ENCODE measurements at places on chromosomes 16 and 17.

- DNase-seq: peak; percentile 96
These were observed 792 bp downstream of the TMEM231 start for GRCh38 chr16:75555213-75555706.

GRCh38 chr17:68539548-68540467, 27.6 kb downstream of the PRKAR1A start:
- DNase-seq: peak; percentile 64

DNA sequence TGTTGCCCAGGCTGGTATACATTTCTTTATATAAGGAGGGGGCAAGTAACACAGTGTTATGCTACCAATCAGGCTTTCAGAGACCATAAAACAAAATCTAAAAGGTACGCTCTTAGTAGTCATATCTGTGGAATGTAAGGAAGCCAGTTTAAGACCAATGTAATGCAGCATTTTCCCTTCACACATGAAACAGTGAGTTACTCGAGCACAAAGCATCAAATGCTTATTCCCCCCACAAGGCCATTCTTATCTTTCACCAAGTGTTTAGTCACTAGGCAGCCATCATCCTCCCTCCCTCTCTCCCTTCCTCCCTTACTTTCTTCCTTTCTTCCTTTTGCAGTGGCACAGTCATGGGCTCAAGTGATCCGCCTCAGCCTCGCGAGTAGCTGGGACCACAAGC, 12.8 kb downstream of the HMOX2 start:
- no peak for DNase-seq

DNA sequence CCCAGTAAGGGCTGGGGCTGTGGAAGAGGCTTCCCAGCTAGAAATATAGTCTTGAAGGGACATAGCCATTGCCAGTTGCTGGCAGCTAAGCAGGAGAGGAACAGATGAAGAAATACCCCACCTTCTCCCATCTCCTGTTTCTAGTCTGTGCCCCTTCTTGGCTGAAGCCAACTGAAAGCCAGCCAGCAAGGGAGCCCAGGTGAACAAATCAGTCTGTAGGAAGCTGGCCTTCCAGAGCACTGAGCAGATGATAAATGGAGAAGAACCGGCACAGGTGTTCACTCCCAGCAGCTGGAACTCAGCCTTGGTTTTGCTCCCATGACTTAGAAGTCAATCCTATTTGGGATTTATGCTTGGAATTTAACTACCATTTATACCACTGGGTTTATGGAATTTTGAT, 69.2 kb upstream of the DHX40 start:
- peak; percentile 44 for DNase-seq

DNA sequence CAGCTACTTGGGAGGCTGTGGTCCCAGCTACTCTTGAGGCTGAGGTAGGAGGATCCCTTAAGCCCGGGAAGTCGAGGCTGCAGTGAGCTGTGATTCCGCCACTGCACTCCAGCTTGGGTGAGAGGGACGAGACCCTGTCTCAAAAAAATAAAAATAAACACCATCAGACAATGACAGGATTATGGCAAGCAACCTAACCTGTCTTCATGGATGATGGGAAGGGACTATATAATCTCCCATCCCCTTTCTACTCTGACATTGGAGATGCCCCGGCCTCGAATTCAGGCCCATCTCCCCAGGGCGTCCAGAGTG, 893 bp downstream of the TRIM25 start:
- no peak for DNase-seq

DNA sequence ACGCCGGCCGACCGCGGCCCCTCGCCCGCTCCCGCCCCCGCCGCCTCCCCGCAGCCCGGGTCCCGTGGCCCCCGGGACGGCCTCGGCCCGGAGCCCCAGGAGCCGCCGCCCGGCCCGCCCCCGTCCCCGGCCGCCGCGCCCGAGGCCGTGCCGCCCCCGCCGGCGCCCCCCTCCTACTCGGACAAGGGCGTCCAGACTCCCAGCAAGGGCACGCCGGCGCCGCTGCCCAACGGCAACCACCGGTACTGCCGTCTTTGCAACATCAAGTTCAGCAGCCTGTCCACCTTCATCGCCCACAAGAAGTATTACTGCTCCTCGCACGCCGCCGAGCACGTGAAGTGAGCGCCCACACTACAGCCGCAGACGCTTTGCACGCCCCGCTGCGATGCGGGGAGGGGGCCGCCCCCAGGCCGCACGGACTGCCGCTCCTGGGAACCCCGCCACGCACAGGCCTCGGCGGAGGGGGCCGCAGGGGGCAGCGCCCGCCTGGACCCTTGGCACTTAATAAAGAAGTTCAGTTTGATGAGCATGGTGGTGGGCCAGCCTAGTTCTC, 35.5 kb upstream of the ZC3H18 start:
- DNase-seq: no peak

- no peak for DNase-seq
These were observed 24.2 kb downstream of the CACNA1G start for GRCh38 chr17:50584749-50585148.

DNA sequence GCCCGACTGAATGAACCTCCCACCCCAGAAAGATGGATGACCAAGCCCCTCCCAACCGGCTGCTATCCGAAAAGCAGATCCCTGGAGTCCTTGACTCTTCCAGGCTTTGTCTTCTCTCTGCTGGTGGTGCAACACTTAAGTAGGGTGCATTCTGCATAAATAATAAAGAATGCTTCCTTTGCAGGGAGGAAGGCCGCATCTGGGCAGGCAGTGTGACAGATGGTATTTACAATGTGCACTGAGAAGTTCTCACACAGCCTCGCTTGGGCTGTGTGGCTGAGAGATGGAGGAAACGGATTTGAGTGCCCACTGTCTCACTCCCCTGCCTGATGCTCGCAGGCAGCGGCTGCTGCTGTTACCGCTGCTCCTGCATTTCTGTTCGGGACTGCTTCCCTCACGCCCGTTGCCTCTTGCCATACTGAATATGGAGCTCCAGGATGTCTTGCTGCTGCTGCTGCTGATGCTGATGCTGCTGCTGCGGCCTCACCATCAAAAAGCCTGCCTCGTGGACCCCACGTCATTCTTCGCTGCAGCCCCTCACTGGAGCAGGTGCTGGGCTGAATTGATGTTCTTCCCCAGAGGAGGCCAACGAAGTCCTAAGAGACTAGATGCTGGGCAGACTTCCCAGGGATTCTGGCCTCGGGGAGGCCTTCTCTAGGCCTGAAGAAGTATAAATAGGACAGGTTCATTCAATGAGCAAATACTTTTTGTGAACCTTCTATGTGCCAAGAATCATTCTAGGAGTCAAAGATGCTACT, 7.1 kb upstream of the RHBDL3 start:
- no peak for DNase-seq

GRCh38 chr16:25013751-25014499, 1.2 kb downstream of the ARHGAP17 start:
- DNase-seq: peak; percentile 38

GRCh38 chr17:17114592-17115225, 72.5 kb downstream of the MPRIP start:
- no peak for DNase-seq

- DNase-seq: no peak
These were observed 64.5 kb downstream of the MGAT5B start for GRCh38 chr17:76932402-76933333.

GRCh38 chr17:29618272-29619065, 4.2 kb downstream of the CORO6 start:
- no peak for DNase-seq

GRCh38 chr17:44842748-44843147, 4.9 kb upstream of the HIGD1B start:
- DNase-seq: peak; percentile 60

DNA sequence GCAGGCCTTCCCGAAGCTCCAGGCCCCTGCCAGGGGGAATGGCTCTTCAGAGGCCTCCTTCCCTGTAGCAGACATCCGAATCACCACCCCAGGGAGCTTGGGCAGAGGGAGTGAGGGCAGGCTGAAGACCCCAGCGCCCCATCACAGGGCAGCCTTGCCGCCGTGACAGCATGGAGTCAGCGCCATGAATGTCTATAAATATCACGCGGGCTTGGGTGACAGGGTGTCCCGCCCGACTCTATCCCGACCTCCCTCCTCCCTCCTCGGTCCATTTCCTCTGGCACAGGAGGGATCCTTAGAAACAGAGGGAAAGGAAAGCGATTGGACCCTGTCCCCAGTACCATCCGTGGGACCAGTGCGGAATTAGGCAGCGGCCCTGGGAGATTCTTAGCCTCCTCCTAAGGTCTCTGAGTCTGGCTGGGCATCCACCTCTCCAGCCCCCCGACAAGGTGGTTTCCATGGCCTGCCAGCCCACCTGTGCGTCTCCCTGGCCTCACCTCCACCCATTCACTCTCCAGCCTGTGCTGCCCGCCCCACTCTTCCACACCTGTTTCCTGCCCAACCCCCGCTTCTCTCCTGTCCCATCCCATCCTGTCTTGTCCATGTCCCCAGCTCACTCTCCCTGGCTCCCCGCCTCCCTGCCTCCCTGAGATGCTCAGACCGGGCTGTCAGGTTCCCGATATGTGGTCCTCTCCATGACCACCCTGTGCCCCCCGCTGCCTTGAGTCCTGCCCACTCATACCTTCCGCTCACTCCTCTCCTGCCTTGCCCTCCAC, 5.1 kb downstream of the ATP2A1 start:
- DNase-seq: no peak

DNA sequence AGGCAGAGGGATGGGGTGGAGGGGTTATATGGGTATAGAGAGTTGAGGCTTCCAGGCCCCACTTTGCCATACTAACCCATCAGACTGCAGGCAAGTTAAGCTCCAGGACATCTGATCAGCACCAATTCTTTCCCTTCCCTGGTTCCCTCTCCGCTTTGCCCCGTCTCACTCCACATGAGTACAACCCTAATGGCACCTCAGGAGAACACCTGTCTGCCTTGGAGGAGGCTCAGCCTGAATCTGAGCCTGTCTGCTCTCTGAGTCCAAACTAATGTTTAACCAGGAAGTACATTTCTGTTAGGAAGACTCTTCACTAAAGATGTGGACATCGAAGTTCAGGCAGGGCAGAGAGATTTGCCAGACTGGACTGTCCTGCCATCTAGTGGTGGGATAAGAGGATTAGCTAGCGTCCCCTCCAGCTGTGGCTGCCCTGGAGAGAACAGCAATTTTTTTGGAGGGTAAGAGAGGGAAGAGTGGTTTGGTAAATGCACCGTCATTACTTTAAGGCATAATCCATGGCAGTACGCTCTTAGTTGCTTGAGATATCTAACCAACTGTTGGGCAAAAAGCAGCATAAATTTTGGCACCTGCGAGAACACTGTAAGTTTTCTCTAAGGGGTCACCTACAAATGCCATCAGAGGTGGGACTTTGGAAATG, 29.2 kb upstream of the LRRC75A start:
- peak; percentile 95 for DNase-seq

DNA sequence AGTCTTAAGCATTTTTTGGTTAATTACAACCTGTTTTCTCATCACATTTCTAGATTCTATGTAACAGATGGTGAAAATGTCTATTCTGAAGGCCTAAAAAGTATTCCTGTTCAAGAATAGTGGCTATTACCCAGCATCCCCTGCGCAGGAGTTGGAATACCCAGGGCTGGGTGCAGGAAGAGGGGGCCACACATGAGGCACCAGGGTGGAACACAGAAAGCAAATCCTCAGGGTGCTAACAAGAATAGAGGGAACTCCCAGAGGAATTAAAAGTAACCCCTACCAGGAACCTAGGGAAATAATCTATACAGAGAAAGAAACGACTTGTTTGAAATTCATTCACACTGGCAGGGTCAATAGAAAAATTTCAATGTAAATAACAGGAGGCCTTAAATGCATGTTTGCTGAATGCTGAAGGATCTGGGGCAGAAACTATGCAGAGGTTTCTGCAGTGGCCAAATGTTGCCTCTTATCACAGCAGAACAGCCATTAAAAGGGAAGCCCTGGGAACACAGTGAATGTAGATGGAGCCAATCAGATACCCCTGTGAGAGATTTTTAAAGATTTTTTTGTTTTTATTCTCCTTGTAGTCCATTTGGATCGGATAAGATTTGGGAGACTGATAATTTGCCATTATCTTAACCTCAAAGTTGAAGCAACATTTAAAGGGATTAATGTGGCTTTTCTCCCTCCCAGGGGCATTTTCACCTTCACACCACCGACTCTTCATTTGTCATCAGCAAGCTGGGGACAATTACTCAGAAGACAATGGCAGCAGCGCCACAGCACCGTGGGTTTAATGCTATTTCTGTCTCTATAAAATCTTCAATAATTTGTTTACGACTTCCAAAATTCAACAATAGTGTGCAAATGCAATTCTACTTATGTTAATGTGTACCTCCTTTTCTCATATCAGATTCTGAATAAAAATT, 196.0 kb upstream of the PSMD7 start:
- DNase-seq: no peak

DNA sequence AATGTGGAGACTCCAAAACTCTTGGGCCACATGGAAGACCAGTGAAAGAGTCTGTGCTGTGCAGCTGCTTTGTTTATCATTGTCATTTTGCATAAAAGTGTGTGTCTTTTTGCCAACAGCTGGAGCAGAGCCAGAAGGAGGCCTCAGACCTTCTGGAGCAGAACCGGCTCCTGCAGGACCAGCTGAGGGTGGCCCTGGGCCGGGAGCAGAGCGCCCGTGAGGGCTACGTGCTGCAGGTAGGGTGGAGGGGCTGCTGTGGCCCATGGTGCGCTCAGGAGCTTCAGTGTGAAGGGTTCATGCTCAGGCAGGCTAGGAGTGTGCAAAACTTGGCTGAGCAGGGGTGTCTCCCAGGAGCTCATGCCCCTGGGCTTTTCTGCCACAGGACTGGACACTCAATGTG, 45.0 kb downstream of the PLD6 start:
- no peak for DNase-seq

- DNase-seq: peak; percentile 91
These were observed 329.8 kb downstream of the UTP18 start for GRCh38 chr17:51590071-51590656.

DNA sequence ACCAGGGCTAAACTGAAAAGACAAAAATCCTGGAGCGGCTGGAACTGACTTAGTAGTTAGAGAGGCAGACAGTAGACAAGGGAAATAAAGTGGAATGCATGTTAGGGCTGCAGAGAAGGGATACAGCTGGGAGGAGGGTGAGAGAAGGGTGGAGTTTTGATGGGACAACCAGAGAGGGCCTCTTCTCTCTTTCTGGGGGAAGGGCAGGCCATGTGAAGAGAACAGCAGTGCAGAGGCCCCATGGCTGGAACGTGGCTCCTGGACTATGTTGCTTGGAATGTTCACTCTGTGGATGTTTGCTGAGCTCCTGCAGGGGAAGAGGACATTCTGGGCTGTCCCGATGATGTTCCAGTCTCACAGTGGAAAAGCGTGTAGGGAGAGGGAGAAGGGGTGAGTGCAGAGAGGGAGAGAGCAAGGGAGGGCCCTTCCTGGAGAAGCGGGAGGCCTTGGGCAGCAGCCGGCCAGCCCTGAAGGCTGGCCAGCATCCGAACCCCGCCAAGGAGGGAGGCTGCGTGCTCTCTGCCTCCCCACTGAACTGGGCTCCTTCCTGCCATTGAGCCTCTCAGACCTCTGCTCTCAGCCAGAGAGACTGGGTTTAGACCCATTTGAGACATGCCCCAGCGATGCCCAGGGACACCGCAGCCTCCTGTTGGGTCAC, 33.1 kb upstream of the GSE1 start:
- DNase-seq: peak; percentile 84

DNA sequence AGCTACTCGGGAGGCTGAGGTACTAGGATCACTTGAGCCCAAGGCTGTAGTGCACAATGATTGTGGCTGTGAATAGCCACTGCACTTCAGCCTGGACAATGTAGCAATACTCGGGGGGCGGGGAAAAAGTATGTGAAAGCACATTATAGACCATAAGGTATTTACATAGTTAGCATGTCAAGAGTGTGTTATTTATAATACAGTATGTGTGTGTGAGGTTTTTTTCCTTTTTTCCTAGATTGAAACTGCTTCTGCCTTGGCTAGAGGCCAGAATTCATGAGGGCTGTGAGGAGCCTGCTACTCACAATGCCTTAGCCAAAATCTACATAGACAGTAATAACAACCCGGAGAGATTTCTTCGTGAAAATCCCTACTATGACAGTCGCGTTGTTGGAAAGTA, 30.5 kb downstream of the PTRH2 start:
- peak; percentile 13 for DNase-seq

GRCh38 chr17:60901806-60902205, 224.2 kb downstream of the BCAS3 start:
- DNase-seq: no peak
